ENCODE measurements at places on chromosomes 16 and 17. TPM values are rescaled to one million over a fixed set of nuclear protein-coding genes. Genes with fewer than 3 reads are reported as not detected.

MYOCD gene
- total RNA-seq, result not detected

MILR1 gene
- 1.4 TPM for total RNA-seq

KCNG4 gene
- not detected for total RNA-seq

FGF11 gene
- 2.0 TPM for total RNA-seq

KRTAP16-1 gene
- total RNA-seq, result 0.34 TPM
